ENCODE measurements at places on chromosomes 2 and 18. TPM values are rescaled to one million over a fixed set of nuclear protein-coding genes. Genes with fewer than 3 reads are reported as not detected.

Gene ACVR1C
- total RNA-seq = 0.09 TPM

Gene EVX2
- 0.18 TPM for total RNA-seq

Gene EPB41L3
- 80.6 TPM for total RNA-seq

Gene CPLX4
- not detected for total RNA-seq

Gene RGPD4
- total RNA-seq = 0.04 TPM

Gene SLC4A5
- total RNA-seq = 2.2 TPM

Gene SIX2
- total RNA-seq = 3.3 TPM

Gene FKBP7
- total RNA-seq = 69.3 TPM

Gene NPPC
- total RNA-seq = 1.5 TPM

Gene CCDC85A
- total RNA-seq = 5.5 TPM

Gene ACMSD
- not detected for total RNA-seq

Gene PTPRN
- 0.09 TPM for total RNA-seq

Gene SCN9A
- total RNA-seq = 5.2 TPM

Gene LOXL3
- 6.1 TPM for total RNA-seq

Gene SLC8A1
- 36.8 TPM for total RNA-seq

Gene NMUR1
- 0.18 TPM for total RNA-seq

Gene SP9
- 0.13 TPM for total RNA-seq

Gene CD8B
- total RNA-seq = 0.31 TPM

Gene AGXT
- total RNA-seq = 0.13 TPM

Gene CCDC121
- total RNA-seq = 6.1 TPM

Gene NUP35
- 21.0 TPM for total RNA-seq

Gene PLEKHH2
- 15.3 TPM for total RNA-seq

Gene CRYBA2
- total RNA-seq = not detected

Gene MLPH
- 0.22 TPM for total RNA-seq

Gene CDK15
- 1.1 TPM for total RNA-seq

Gene ASXL3
- 8.2 TPM for total RNA-seq

Gene KATNAL2
- total RNA-seq = 5.0 TPM

Gene GREB1
- total RNA-seq = 7.2 TPM

Gene NEU4
- total RNA-seq = 6.7 TPM

Gene SERPINB3
- total RNA-seq = not detected

Gene SLC38A11
- total RNA-seq = 0.35 TPM

Gene ANKRD36C
- 92.9 TPM for total RNA-seq

Gene SERPINB10
- 0.04 TPM for total RNA-seq

Gene SLC19A3
- total RNA-seq = 1.2 TPM

Gene PNKD
- 50.7 TPM for total RNA-seq

Gene CHRNG
- total RNA-seq = 77.7 TPM

Gene PLGLB2
- 0.80 TPM for total RNA-seq

Gene WDR33
- 36.4 TPM for total RNA-seq

All from muscle of leg (tissue), 16 donors.